Suprapubic skin (tissue), 4 donors: ENCODE measurements at places on chromosomes 7 and 10.

GRCh38 chr7:92973293-92973731 is 136.9 kb upstream of the CDK6 start:
- H3K4me3 ChIP-seq = no peak overlapping the region
- H3K27ac ChIP-seq = no peak overlapping the region
- no peaks in the 10 kb centered on the region for H3K4me1 ChIP-seq

GRCh38 chr7:36217961-36218284 is 64.9 kb downstream of the EEPD1 start:
- H3K36me3 ChIP-seq = no peaks in the 10 kb centered on the region
- no peak overlapping the region for H3K4me3 ChIP-seq
- no peaks in the 10 kb centered on the region for H3K27me3 ChIP-seq
- H3K4me1 ChIP-seq = peaks cover 3% of the 10 kb centered on the region
- H3K27ac ChIP-seq = no peak overlapping the region

DNA sequence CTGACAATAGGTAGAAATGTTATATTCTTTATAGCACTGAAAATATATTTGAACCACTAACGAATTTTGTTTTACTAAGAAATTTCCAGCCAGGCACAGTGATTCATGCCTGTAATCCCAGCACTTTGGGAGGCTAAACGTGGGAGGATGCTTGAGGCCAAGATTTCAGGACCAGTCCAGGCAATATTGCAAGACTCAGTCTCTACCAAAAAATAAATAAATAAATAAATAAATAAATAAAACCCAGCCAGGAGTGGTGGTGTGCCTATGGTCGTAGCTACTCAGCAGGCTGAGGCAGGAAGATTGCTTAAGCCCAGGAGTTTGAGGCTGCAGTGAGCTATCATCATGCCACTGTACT is 39.8 kb downstream of the PIP4K2A start:
- peaks cover 14% of the 10 kb centered on the region for H3K4me1 ChIP-seq
- no peak for DNase-seq

- no peaks in the 10 kb centered on the region for H3K27me3 ChIP-seq
- H3K4me1 ChIP-seq = no peaks in the 10 kb centered on the region
- no peak overlapping the region for H3K4me3 ChIP-seq
- H3K27ac ChIP-seq = no peak overlapping the region
Measured at GRCh38 chr7:29511851-29512250, 51.8 kb upstream of the PRR15 start.

DNA sequence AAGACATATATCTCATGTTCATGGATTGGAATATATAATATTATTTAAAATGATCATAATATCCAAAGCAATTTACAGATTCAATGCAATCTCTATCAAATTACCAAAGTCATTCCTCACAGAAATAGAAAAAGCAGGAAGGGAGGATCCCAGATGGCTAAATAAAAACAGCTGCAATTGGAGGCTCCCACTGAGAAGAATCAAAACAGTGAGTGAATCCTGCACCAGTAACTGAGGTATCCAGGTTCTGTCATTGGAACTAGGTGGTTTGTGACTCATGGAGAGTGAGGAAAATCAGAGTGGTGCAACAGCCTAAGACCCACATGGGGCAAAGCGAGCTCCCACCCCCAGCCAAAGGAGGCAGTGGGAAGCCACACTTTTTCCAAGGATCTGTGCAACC is 128.4 kb downstream of the MTERF1 start:
- H3K27ac ChIP-seq = no peak overlapping the region
- no peaks in the 10 kb centered on the region for H3K27me3 ChIP-seq
- no peak for DNase-seq
- no peak overlapping the region for H3K4me3 ChIP-seq
- H3K4me1 ChIP-seq = no peaks in the 10 kb centered on the region
- no peaks in the 10 kb centered on the region for H3K36me3 ChIP-seq

DNA sequence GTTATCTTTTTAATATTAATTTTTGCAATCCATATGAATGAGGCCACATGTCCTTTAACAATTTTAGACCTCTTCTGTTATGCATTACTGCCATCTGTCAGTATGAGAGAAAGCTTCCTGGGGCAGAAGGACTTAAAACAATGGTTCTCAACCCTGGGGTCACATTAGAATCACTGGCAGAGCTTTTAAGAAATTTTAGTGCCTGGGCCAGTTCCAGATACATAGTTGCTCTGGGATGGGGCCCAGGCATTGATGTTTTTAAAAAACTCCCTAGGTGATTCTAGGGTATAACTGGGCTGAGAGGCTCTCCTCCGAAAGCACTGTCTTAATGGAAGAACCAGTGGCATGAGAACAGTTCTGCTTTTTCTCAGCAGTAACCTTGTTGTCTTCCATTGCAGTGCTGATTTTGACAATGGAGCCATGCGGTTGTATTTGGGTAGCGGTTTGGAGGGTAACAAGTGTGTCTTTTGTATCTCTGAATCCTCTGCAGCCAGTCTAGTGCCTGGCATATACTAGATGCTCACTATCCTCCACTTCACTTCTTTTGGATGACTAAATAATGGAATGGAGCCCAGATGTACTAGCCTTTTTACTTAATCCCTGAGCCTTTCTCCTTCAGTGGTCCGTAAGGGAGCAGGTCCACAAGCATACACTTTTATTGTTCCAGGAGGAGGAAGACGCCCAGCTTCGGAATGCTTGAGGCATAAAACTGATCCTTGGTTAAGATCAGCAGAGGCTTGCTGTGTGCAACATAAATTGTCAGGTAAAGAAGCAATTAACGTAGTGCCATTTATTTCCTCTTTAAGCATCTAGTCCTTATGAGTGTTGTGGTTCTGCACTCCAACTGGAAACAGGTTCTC is 227.1 kb downstream of the AUTS2 start:
- no peak overlapping the region for H3K27ac ChIP-seq
- DNase-seq = no peak
- H3K4me1 ChIP-seq = peaks cover 6% of the 10 kb centered on the region
- H3K4me3 ChIP-seq = no peak overlapping the region
- H3K27me3 ChIP-seq = no peaks in the 10 kb centered on the region

GRCh38 chr7:99624484-99624883 is 7.7 kb downstream of the ZSCAN25 start:
- no peaks in the 10 kb centered on the region for H3K27me3 ChIP-seq
- no peak for DNase-seq
- H3K36me3 ChIP-seq = peaks cover 100% of the 10 kb centered on the region
- no peak overlapping the region for H3K27ac ChIP-seq
- peaks cover 12% of the 10 kb centered on the region for H3K4me1 ChIP-seq

DNA sequence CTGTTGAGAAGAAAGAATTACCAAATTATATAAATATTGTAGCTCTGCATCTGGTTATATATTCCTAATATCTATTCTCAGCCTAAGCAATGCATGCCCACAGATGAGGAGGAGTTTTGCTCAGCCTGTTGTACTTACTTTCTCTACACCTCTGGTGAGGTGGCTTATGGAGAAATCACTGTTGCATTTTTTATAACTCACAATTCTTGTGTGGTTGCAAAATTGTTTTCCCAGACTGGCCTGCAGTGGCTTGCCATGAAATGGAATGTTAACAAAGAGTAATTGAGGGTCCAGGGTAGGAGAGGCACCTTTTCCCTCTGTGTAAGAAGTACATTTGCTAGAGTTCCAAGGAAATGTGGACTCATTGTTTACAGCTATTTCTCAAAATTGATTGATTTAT is 202.0 kb upstream of the SEMA3E start:
- DNase-seq = no peak
- no peaks in the 10 kb centered on the region for H3K4me1 ChIP-seq
- H3K27me3 ChIP-seq = no peaks in the 10 kb centered on the region
- H3K27ac ChIP-seq = no peak overlapping the region

DNA sequence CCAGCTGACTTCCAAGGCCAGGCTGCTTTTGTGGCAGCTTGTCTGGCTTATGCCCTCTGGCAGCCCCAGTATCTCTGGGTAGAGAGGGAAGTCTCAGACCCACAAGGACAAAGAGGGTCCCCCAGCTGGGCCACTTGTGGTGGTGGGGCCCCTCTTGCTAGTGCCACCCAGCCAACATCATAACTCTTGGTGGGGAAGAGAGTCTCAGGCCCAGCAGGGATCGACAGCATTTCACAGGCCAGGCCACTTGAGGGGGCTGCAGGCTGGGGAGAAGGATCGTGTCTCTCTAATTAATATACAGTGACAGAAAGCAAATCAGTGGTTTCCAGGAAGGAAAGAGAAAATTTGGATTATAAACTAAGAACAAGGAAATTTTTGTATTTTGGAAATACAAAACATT is 76.0 kb downstream of the TYW1B start:
- no peak overlapping the region for H3K27ac ChIP-seq
- DNase-seq = no peak
- no peaks in the 10 kb centered on the region for H3K36me3 ChIP-seq
- no peaks in the 10 kb centered on the region for H3K4me1 ChIP-seq
- no peak overlapping the region for H3K4me3 ChIP-seq
- no peaks in the 10 kb centered on the region for H3K27me3 ChIP-seq

DNA sequence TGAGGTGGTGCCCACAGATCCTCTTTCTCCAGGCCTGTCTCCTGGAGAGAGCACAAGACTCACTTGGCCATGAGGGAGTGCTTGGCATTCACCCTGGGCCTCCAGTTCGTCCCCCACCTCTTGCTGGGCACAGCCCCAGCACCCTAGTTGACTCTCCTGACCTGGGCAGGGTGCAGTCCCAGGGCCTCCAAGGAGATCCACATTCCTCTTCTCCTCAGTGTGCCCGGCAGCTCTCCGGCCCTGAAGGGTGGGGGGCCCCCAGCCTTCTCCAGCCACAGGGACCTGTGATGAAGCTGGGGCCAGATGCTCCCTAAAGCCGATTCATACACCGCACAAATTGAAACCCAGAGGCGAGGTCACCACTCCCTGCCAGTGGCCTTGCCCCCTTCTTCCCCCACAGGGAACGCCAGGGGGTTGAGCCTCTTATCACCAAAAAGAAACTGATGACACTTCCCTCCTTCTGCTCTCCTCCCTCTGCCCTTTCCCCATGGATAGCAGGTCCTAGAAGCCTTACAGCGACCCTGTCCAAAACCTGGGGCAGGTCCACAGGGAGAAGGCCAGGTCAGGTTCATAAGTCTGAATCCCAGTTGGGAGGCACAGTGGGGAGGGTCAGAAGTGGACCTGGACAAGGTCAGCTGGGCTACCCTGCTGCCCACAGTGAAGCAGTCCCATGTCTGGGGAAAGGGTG is 3.1 kb downstream of the EN2 start:
- H3K27ac ChIP-seq = no peak overlapping the region
- no peak for DNase-seq
- H3K4me3 ChIP-seq = no peak overlapping the region
- H3K36me3 ChIP-seq = no peaks in the 10 kb centered on the region
- peaks cover 96% of the 10 kb centered on the region for H3K27me3 ChIP-seq

DNA sequence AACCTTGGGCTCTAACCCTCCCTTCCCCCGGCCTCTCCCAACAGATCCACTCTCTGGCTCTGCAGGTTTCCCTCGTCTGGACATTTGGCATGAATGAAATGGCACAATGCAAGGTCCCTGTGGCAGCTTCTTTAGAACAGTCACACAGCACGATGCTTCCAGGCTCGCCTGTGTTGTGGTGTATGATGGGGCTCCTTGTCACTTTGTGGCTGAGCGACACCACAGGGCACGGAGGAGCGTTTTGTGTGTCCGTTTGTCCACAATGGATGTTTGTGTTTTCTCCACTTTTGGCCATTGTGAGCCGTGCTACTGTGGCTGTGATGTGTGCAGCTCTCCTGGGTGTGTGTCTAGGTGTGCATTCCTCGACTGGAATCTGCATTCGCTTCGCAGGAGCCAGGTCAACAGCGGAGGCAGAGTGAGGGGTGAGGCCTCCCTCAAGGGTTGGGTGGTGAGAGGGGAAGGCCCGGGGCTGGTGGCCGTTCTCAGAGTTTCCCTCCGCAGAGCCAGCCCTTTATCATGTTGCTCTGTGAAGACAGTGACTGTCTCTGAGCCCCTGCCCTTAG is 22.3 kb upstream of the SHH start:
- H3K4me3 ChIP-seq = no peak overlapping the region
- no peaks in the 10 kb centered on the region for H3K4me1 ChIP-seq
- H3K27me3 ChIP-seq = peaks cover 32% of the 10 kb centered on the region

- no peaks in the 10 kb centered on the region for H3K27me3 ChIP-seq
- H3K27ac ChIP-seq = peak overlapping the region; percentile 5
- peaks cover 28% of the 10 kb centered on the region for H3K36me3 ChIP-seq
- DNase-seq = no peak
- H3K4me3 ChIP-seq = no peak overlapping the region
Measured at GRCh38 chr10:102629661-102630614, 14.3 kb upstream of the TRIM8 start.

DNA sequence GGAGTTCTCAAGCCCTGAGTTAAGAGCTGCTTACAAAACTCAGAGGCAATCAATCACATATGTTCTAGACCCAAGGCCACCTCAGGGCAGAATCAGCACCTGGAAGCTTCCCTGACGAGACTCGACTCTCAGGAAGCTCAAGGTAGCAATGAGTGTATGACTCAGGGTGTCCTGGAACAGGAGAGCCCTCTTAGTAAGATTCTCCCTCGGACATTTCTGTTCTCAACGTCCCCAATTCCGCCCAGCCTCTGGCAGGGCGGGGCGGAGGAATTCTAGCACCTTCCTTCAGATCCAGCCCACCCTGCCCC is 39.6 kb upstream of the PROSER2 start:
- no peaks in the 10 kb centered on the region for H3K36me3 ChIP-seq
- no peaks in the 10 kb centered on the region for H3K27me3 ChIP-seq
- DNase-seq = no peak
- H3K4me1 ChIP-seq = no peaks in the 10 kb centered on the region

DNA sequence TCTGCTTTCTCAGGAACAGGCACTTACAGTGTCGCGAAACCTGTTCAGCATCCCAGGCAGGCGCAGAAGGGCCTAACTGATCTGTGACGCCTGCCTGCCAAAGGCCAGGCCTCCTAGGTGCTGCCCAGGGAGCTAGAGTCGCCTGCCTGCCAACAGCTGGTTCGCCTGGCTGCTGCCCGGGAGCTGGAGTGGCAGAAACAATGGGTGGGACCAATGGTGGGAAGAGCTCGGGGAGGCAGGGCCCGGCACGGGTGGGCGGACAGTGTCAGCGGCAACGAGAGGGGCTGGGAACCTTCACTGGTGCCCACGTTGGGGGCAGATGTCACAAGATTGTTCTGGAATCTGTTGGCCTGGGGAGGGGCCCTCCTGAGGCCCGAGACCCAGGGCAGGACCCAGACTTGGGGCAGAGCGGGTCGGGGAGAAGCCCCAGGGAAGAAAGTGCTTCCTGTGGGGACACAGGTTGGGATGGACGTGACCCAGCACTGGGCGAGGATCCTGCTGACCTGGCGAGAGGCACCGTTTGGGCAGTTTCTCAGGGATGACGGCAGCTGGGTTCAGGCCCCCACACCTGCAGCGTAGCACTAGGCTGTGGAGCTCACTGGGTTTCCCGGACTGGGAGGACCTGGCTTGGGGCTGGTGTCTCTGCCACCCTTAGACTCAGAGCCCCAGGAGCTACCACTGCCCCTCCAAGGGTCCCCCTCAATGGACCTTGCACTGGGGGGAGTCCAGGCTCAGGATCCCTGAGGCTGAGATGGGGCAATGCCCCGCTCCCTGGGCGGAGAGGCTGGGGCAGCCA is 181.8 kb downstream of the ELFN1 start:
- no peak overlapping the region for H3K4me3 ChIP-seq
- H3K27me3 ChIP-seq = no peaks in the 10 kb centered on the region
- H3K4me1 ChIP-seq = no peaks in the 10 kb centered on the region
- peak; percentile 48 for DNase-seq

GRCh38 chr7:27209933-27210440 is 10.1 kb upstream of the HOXA13 start:
- H3K4me1 ChIP-seq = peaks cover 25% of the 10 kb centered on the region
- H3K36me3 ChIP-seq = no peaks in the 10 kb centered on the region
- peaks cover 100% of the 10 kb centered on the region for H3K27me3 ChIP-seq
- H3K27ac ChIP-seq = no peak overlapping the region

- no peak for DNase-seq
- H3K36me3 ChIP-seq = peaks cover 29% of the 10 kb centered on the region
- H3K27ac ChIP-seq = no peak overlapping the region
- H3K4me3 ChIP-seq = no peak overlapping the region
- no peaks in the 10 kb centered on the region for H3K27me3 ChIP-seq
- H3K4me1 ChIP-seq = no peaks in the 10 kb centered on the region
Measured at GRCh38 chr10:73509695-73510094, 13.9 kb upstream of the PPP3CB start.

GRCh38 chr7:46847126-46847525 is 734.8 kb downstream of the TNS3 start:
- no peaks in the 10 kb centered on the region for H3K4me1 ChIP-seq
- no peak overlapping the region for H3K4me3 ChIP-seq
- no peaks in the 10 kb centered on the region for H3K36me3 ChIP-seq
